SW480 (cell line): ENCODE measurements at places on chromosomes 4 and X.

DNA sequence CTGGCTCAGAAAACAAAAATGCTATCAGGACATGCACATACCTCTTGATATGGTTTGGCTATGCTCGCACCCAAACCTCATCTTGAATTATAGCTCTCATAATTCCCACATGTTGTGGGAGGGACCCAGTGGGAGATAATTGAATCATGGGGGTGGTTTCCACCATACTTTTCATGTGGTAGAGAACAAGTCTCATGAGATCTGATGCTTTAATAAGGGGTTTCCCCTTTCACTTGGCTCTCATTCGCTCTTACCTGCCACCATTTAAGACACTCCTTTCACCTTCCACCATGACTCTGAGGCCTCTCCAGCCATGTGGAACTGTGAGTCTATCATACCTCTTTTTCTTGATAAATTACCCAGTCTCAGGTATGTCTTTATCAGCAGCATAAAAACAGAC lies 958.6 kb downstream of the TRAM1L1 start:
- DNase-seq = no peak

- DNase-seq = no peak
These were observed 277.4 kb downstream of the SPRY1 start for GRCh38 chr4:123673971-123674370.

GRCh38 chr4:85808864-85809263 lies 333.9 kb downstream of the ARHGAP24 start:
- peak; percentile 52 for DNase-seq

GRCh38 chr4:166091146-166091545 lies 218.1 kb downstream of the TLL1 start:
- no peak for DNase-seq

DNA sequence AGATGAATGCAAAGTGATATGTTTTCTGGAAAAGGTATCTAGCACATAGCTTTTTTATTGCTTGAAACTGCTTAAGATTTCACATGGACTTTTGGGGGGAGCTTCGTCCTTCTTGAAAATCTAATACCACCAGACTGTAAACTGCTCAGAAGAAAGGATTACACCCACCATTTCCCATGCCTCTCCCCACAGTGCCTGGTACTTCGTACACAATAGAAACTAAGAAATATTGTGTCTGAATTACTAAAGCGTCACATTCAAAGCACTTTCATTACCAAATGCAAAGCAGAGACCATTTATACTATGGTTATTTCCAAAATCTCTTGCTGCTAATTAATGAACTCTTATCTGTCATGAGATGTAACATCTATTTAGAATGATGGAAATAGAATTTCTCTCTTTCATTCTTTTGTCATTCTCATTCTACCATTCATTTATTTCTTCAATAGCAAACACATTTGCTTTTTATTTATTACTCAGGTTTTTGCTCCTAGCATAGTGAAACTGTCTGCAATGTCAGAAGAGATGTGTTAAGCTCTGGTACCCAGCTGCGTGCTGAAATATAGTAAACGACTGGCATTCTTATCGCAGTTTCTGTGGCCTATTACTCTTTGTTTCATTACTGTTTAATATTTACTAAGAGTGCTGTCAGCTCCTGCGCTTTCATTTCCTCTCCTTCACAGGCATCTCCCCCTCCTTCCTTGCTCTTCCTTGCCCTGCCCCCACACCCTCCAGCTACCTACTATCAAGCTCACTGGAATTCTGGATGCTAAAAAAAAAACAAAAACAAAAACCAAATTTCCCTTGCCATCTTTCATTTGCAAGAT lies 51.4 kb upstream of the RAPGEF2 start:
- no peak for DNase-seq

GRCh38 chrX:44585866-44586265 lies 43.2 kb upstream of the FUNDC1 start:
- DNase-seq = no peak

- no peak for DNase-seq
These were observed 63.1 kb downstream of the ATP11C start for GRCh38 chrX:139869796-139870195.

GRCh38 chrX:115067812-115068211 lies 50.4 kb upstream of the IL13RA2 start:
- no peak for DNase-seq

DNA sequence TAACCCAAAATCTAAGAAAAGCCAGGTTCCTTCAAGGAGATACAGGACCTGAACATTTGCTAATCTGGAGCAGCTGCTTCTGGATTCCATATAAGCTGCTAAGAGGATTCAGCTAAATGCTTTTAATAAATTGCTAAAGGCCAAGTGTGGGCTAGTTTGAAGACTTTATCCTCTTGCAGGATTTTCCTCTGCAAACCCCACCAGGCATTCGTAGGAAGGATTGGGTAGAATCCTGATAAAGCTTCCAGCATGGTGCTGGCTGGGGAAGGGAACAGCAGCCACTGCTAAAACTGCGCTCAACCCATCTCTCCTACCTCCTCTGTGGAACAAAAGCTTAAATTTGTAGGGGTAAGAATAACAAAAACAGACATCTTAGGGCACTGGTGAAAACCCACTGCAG lies 61.3 kb upstream of the TAB3 start:
- DNase-seq = no peak

DNA sequence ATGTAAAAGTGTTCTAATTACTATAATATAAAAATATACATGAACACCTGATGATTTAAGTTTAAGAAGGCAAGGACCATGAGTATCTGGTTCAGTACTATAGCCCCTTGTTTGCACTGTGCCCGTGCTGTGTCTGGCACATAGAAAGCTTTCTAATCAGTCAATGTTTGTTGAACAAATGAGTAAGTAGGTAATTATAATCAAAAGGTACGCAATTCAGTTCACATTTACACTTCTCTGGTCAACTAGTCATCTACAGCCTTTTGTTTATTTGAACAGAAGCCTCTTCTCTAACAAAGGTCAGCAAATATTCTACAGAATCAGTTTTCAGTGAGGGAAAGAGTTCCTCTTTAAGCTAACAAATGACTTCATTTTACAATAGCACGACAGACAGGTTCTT lies 523.3 kb downstream of the SMARCA1 start:
- DNase-seq = no peak

- no peak for DNase-seq
These were observed 48.3 kb downstream of the ANXA5 start for GRCh38 chr4:121648516-121648915.

- DNase-seq = no peak
These were observed 97.0 kb upstream of the LANCL3 start for GRCh38 chrX:37474478-37474877.

DNA sequence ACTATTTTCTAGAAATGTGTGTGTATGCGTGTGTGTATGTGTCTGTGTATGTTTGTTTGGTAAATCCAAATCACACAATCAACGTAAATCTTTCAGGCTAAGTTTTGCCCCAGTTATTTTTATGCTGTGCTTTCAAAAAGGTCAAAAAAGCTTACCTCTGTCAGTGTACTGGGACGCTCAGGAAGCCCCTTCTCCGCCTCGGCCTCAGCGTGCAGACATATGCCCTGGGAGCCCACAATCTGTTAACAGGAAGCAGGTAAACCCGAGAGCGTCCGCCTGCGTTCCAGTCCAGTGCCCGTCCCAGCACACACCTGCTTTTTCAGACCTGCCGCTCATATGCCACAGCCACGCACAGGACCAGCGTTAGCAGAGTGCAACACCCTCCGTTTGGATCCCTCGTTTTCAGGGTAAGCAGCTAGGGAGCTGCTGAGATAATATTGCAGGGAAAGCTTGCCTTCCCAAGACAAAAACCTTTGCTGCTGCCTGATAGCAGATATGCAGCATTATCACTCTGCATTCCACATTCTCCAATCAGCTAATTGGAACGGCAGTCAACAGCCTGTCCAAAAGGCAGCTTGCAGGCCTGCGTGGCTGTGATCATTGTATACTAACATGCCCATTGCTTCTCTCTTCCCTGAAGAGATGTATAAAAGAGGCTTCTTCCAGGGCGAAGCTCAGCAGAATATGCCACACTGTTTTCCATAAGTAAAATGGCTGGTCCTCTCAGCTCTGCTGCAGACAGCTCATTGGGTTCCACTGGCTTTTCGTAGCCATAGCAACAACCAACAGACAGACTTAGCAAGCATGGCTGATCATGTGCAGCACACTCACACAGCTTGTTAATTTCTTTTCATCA lies at the start of gene SORBS2:
TSS of gene SORBS2 (minus strand) at position 686 of the 856 bp plus-strand sequence. CDS start 121,623 bp downstream, outside the sequence.
- peak; percentile 81 for DNase-seq

GRCh38 chr4:102447413-102447812 lies 53.7 kb upstream of the NFKB1 start:
- DNase-seq = no peak

DNA sequence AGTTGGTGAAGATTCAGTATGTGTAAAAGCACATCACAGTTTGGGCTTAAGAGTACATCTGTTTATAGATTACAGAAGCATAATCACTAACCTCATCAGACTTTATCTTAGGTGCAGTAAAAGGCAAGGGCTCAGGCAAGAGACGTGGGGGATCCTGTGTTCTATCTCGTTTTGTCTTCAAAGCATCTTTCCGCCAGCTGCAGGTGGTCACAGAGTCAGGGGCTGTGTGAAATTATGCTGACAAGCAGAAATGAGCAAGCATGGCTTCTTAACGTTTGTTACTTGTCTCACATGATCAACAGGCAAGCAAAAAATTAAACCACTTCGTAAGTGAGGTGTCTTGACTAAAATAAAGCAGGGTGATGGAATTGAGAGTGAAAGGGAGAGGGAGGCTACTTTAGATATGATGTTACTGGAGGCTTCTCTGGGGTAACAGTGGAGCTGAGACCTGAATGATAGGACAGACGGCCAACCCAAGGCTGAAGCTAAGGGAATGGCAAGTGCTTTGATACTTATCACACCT lies 1.4 kb upstream of the TEC start:
- DNase-seq = no peak

GRCh38 chrX:110346681-110347080 lies 12.0 kb upstream of the RTL9 start:
- no peak for DNase-seq

GRCh38 chr4:182126603-182127002 lies 116.6 kb upstream of the TENM3 start:
- no peak for DNase-seq

DNA sequence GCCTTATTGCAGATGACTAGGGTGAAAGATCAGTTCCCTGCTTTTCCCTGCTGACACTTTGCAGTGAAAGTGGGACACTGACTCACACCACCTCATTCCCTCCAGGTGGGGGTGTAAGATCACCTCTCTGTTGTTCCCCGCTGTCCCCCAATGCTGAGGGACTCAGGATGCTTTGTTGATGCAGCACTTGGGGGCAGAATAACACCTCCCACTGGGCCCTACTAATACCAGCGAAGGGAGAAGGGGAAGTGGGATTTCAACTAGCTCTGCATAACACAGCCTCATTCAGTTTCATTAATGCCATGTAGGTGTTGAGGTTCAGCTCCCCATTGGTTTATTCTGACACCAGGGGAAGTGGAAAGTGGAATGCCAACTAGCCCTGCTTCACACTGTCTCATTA lies 43.6 kb upstream of the IL1RAPL2 start:
- no peak for DNase-seq

- no peak for DNase-seq
These were observed 6.4 kb downstream of the MTM1 start for GRCh38 chrX:150574559-150575418.

DNA sequence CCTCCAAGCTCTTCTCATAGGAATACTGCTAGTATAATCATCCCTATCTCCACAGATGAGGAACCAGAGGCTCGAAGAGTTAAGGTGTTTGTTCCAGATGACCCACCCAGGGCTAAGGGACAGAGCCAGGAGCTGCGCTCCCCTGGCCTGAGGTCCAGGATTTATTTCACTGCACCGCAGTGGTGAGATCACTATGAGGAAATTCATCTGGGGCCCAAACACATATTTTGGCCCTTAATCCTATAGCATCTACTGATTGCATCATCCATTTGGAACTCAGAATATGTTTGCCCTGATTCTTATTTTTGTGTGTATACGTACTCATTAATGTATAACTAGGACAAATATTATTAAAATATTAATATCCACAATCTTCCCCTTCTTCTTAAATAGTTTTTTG lies 100.1 kb upstream of the RBPJ start:
- no peak for DNase-seq

DNA sequence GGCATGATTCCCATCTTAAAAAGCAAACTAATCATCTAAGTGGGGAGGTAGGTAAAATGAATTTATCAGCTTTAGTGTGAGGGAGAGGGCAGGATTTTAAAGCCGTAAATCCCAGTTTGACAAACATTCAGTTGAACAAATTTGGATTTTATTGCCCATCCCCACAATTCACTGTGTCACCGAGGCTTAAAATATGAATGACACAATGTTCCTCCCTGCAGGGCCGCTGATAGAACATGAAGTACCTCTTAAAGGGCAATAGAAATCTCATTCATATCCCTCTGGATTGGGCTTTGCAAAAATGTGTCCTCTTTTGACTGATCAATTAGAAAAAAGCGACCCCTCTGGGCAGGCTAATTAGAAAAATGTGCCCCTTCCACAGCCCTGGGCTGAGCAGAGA lies 45.5 kb upstream of the SMAD1 start:
- DNase-seq = no peak

GRCh38 chr4:165204462-165204830 lies 2.9 kb upstream of the KLHL2 start:
- no peak for DNase-seq

DNA sequence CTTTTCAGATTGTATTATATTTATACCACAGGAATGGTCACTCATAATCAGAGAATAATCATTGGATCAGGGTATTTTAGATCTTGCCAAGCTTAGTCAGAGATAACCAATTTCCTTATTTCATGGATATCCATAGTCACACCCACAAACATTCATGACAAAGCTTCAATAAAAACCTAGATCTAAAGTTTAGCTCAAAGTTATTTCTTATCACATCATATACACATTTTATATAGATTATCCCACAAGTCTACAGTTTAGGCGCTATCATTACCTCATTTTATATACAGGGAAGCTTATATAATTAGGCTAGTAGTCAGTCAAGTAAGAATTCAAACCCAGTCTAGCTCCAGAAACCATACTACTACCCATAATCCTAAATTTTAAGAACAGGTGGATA lies 82.3 kb downstream of the SLC10A7 start:
- no peak for DNase-seq

DNA sequence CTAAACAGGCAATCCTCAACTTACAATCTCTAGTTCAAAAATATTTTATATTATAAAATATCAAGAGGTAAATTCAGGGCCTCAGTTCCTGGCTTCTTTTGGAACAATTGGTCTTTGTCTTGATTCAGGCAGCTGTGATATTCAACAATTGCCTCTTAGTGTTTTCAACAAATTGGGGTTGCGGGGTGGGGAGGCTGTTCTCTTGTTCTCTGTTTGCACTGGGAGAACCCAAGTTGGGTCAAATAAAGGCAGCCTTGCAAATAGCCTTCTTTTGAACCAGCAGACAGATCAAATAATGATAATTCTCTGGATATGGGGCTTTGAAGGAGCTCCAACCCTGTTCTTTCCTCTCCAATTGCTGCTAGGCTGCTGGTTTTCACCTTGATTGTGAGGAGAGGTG lies 142.5 kb downstream of the COL4A5 start:
- DNase-seq = no peak

DNA sequence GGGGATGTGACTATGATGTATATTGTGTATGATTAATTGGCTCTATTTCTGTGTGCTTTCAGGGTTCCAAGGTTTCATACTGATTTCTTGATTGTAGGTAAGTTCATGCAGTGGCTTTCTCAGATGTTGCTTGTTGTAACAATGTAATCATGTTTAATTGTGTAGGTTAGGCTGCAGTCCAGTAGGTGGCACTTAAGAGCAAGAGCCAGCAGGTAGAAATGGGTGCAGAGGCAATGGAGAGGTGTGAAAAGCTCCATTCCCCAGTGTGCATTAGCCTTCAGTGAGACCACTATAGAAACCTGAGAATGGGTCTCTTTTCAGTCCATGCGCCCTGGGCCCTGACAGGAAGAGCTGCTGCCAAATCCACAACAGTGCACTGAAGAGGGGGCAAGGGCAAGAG lies 28.2 kb downstream of the DCAF12L2 start:
- no peak for DNase-seq

GRCh38 chr4:84699001-84699671 lies 116.2 kb downstream of the CDS1 start:
- no peak for DNase-seq
